ENCODE measurements at places on chromosomes 6 and 20.
A peak's percentile ranks its signal among the peaks of the same experiment; 100 is the strongest.

GRCh38 chr6:81534934-81535465, 217.5 kb downstream of the TENT5A start:
- DNase-seq: no peak

DNA sequence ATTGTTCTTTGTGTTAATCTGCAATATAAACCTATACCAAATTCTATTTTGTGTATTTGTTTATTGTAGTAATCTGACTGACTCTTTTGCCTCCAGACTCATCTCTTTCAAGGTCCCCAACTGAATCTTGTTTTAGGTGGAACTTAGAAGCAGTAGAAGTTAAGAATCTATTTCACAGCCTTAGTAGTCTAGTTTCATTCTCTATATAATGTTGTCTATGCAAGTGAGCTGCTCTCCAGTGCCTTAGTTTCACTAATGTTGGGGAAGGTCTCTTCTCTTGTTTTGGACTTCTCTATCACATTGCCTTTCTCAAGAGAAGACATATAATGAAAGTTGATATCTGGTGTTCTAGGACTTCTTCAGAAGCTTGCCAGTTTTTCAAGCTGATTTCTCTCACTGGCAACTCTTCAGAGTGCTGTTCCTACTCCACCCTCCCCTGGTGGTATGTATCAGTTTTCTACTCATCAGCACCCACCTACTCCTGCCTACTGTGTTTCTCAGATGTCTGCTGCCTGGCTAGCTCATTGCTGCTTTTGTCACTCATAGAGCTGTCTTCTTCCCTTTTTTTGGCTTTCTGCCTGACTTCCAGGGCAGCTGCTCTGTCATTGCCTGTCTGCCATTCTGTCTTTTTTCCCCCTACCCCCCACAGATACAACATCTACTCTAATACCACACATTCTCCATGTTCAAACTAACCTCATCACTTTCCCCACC, 82.1 kb downstream of the PTPRA start:
- DNase-seq: no peak

DNA sequence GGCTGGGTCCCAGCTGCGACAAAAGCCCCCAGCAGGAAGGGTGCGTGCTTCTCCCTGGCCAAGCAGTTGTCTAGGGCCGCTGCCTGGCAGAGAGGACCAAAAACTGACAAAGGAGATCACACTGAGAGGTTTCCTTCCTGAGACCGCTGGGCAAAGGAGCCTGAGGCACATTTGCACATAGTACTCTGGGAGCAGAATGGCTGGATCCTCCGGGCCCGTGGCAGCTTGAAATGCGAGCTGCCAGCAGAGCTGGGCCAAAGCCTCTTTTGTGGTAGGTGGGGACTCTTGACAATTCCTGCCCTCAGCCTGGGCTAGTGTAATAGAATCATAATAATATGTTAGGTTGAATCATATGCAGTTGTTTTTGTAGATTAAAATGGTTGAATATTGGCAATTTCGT, 33.1 kb upstream of the RNF8 start:
- DNase-seq: no peak

GRCh38 chr6:56091159-56091869, 156.1 kb downstream of the COL21A1 start:
- no peak for DNase-seq

DNA sequence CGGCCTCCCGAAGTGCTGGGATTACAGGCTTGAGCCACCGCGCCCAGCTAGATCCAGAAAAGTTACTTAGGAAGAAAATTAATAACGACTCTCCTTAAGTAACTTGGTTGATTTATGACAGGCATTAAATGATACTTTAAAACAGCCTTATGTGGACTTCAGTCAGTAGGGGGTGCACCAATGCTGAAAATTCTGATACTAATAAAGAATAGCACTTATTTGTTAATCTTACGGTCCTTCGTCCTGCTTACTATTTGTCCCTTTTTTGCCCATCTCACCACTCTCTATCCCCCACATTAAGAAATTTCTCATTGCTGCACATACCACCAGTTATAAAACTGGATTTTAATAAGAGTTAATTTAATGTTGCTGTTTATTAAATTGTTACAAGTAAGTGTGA, 12.7 kb upstream of the PRELID3B start:
- peak; percentile 58 for DNase-seq

Data from CD4-positive, alpha-beta T cell treated with Interleukin-17A for 1 hour (primary cell).